ENCODE measurements at places on chromosomes 2 and 18. TPM values are rescaled to one million over a fixed set of nuclear protein-coding genes. Genes with fewer than 3 reads are reported as not detected.

The FOXI3 gene
- total RNA-seq: not detected

The SLC16A14 gene
- total RNA-seq: 0.34 TPM

The MYO3B gene
- total RNA-seq: 1.1 TPM

The CCT4 gene
- total RNA-seq: 253 TPM

The ITGB6 gene
- 58.8 TPM for total RNA-seq

The SMYD1 gene
- not detected for total RNA-seq

All from hair follicular keratinocyte (primary cell).